Panc1 (cell line): ENCODE measurements at places on chromosomes 12 and 14. TPM values are rescaled to one million over a fixed set of nuclear protein-coding genes. Genes with fewer than 3 reads are reported as not detected.

- no peak for DNase-seq
- no peaks in the 10 kb centered on the region for H3K4me1 ChIP-seq
- no peak overlapping the region for H3K27ac ChIP-seq
- no peaks in the 10 kb centered on the region for H3K36me3 ChIP-seq
Measured at GRCh38 chr14:99216191-99216590, 55.8 kb downstream of the BCL11B start.

DNA sequence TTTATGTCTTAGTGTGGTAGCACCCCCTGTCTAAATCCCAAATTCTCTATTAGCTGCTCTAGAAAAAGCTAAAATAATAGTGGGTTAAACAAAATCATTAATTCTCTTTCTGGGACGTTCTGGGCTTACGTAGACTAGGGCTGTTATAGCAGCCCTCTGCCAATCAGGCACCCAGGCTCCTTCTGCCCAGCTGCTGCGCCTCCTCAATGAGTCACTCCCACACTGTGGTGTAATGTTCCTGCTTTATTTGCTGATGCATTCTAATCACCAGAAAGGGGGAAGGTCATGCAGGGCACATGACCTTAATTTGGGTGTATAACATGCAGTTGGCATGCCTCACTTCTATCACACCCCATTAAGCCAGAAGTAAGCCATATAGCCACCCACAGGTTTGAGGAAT lies 294.5 kb downstream of the GALC start:
- H3K27ac ChIP-seq, result no peak overlapping the region
- H3K36me3 ChIP-seq, result no peaks in the 10 kb centered on the region

- DNase-seq, result no peak
- H3K36me3 ChIP-seq, result no peaks in the 10 kb centered on the region
- H3K4me3 ChIP-seq, result no peak overlapping the region
- peaks cover 5% of the 10 kb centered on the region; the same call in 1 of the 2 replicates for H3K4me1 ChIP-seq
Measured at GRCh38 chr14:67975470-67975869, 155.9 kb downstream of the RAD51B start.

- no peak for DNase-seq
- H3K27ac ChIP-seq, result no peak overlapping the region
- no peaks in the 10 kb centered on the region for H3K36me3 ChIP-seq
Measured at GRCh38 chr12:473863-474577, 14.3 kb downstream of the B4GALNT3 start.

DNA sequence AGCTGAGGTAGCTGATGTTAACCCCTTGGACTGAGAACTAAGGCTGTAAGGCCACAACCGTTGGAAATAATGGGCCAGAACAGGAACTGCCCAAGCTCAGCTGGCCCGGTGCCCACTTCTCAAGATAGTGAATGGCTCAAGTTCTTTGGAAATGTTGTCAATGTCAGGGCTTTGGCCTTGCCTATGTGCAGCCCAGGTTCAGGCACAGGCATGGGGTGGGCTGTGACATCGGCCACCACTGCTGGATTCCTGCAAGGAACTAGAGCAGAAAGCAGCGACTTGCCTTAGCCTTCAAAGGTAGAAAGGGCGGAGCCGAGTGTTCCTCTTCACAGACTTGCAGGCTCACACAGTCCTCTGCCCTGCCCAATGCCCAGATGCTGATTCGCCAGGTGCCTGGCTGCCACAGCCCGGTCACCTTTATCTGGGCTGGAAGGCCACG lies 291.2 kb downstream of the ZFP36L1 start:
- no peaks in the 10 kb centered on the region for H3K27me3 ChIP-seq
- H3K36me3 ChIP-seq, result no peaks in the 10 kb centered on the region
- DNase-seq, result no peak

GRCh38 chr14:87430810-87431209 lies 562.2 kb downstream of the GALC start:
- DNase-seq, result peak; percentile 61
- H3K4me1 ChIP-seq, result no peaks in the 10 kb centered on the region
- no peak overlapping the region for H3K4me3 ChIP-seq
- no peaks in the 10 kb centered on the region for H3K27me3 ChIP-seq
- H3K36me3 ChIP-seq, result no peaks in the 10 kb centered on the region
- H3K27ac ChIP-seq, result no peak overlapping the region

- no peaks in the 10 kb centered on the region for H3K36me3 ChIP-seq
- DNase-seq, result no peak
- no peaks in the 10 kb centered on the region for H3K4me1 ChIP-seq
Measured at GRCh38 chr14:22118899-22119477, 445.4 kb upstream of the OR4E1 start.

DNA sequence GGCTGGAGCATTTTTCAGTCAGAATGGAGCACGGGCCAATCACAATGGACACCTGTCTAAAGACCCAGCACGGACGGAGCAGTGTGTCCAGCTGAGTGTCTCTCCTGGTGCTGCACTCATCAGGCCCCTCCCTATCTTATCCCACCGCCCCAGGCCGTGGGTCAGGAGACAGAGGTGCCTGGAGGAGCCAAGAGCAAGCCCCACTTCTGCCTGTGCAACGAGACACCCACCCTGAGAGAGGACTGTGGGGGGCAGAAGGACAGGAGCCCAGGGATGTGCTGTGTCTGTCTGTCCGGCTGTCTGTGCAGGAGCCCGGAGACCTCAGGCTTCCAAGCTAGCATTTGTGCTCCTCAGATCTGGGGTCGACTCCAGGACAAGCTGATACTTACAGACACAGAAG lies 69.6 kb upstream of the SFSWAP start:
- no peaks in the 10 kb centered on the region for H3K36me3 ChIP-seq
- no peak overlapping the region for H3K4me3 ChIP-seq
- no peaks in the 10 kb centered on the region; the same call in 1 of the 2 replicates for H3K27me3 ChIP-seq
- no peak for DNase-seq
- no peak overlapping the region for H3K27ac ChIP-seq

GRCh38 chr12:56280849-56281248 lies 14.1 kb downstream of the COQ10A start:
- no peaks in the 10 kb centered on the region for H3K27me3 ChIP-seq
- H3K27ac ChIP-seq, result no peak overlapping the region
- DNase-seq, result no peak
- peaks cover 19% of the 10 kb centered on the region for H3K36me3 ChIP-seq
- no peaks in the 10 kb centered on the region for H3K4me1 ChIP-seq

- H3K4me3 ChIP-seq, result no peak overlapping the region
- no peaks in the 10 kb centered on the region for H3K27me3 ChIP-seq
- DNase-seq, result no peak
- H3K27ac ChIP-seq, result no peak overlapping the region
Measured at GRCh38 chr14:61477712-61478462, 156.5 kb downstream of the PRKCH start.

DNA sequence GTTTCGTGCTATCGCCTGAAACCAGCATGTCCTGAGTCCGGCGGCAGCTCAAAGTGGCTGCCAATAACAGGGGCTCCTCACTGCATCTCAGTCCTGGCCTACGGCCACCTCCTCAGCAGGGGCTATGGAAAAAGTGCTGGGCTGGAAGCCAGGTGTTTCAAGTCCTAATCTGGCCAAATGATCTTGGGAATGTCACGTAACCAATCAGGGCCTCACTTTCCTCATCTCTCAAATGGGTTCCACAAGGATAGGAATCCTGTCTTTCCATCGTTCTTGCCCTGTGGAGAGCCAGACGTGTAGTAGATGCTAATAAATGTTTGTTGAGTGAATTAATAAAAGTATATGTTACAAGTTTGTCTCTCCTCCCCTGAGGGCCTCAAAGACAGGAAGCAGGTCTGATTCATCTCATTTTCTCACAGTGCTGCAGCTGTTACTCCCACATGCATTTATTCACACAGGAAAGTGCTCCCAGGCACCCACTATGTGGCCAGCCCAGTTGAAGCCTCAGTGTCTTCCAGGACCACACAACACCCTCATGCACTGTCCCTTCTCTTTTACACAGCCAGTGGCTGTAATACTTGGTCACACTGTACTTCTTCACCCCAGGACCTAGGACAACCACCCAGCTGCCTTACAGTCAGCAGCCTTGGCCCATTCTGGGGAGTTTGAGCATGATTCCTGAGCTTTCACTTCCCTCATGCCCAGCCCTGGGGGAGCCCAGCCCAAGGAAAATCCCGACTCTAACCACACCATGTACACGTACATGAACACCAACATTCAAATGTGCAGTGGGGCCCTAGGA lies 5.0 kb downstream of the CMKLR1 start:
- H3K27me3 ChIP-seq, result no peaks in the 10 kb centered on the region; the same call in 1 of the 2 replicates
- H3K4me1 ChIP-seq, result no peaks in the 10 kb centered on the region
- H3K36me3 ChIP-seq, result no peaks in the 10 kb centered on the region
- H3K27ac ChIP-seq, result no peak overlapping the region

DNA sequence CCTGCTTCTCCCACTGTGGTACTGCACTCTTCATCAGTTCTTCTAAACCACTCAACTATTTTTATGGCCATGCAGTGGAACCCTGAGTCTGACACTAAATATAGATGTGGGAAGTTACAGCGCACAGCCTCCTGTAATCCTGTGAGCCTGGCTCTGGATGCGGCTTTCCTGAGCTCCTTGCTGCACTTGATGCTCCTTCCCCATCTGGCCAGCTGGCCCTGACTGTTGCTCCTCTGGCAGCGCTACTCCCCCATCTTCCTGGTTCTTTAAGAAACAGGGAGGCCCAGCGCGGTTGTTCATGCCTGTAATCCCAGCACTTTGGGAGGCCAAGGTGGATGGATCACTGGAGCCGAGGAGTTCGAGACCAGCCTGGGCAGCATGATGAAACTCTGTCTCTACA lies 24.6 kb downstream of the IQSEC3 start:
- DNase-seq, result no peak
- no peak overlapping the region for H3K4me3 ChIP-seq
- no peak overlapping the region for H3K27ac ChIP-seq
- no peaks in the 10 kb centered on the region for H3K36me3 ChIP-seq
- 0 out of 2 replicates have a peak, but pooled peaks cover 4% of the 10 kb centered on the region for H3K27me3 ChIP-seq

DNA sequence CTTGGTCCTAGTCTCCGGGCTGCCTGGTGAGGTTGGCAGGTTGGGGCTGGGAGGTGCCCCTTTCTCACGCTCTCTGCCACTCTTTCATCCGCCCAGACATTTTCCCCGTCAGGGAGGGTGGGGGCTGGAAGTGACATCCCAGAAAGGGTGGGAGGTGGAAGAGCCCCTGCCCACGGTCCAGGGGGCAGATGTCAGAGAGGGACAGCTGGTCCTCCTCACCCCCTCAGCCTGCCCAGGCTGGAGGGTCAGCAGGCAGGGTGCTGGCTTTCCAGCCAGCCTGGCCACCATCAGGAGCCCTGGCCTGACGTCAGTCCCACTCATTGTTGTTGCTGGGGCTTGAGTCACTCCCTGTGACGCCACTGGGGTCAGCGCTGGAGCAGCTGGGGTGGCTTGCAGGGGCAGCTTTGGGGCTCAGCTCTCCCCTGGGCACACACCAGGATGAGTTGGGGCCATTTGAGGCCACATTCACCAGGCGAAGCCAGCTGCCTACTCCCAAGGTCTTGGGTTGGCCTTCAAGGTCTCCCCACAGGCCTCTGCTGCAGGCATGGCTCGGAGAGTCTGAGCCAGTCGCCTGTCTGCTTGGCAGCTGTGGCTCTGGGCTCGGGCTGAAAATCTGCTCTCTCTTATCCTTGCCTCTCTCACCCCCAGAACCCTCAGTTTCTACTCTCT lies 5.7 kb upstream of the ATG101 start:
- H3K4me1 ChIP-seq, result no peaks in the 10 kb centered on the region; the same call in 1 of the 2 replicates
- no peak overlapping the region for H3K4me3 ChIP-seq
- H3K27me3 ChIP-seq, result no peaks in the 10 kb centered on the region
- DNase-seq, result no peak

DNA sequence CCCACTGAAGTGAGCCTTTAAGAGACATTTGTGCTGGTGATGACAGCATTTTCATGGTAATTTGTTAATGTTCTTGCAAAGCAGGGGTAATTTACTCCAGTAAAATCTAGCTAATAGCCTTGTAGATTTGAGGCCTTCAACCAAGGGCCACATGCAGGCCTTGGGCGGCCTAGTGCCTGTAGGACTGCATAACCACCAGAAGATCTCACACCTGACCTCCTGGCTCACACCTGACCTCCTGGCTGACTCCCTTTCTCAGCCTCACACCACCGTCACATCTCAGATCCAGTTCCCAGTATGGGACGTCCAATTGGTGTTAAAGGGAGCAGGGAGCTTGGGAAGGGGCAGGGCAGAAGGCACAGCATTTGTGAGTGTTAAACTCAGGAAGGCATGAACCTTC lies 26.9 kb downstream of the C12orf42 start:
- no peaks in the 10 kb centered on the region for H3K27me3 ChIP-seq
- no peak overlapping the region for H3K4me3 ChIP-seq
- DNase-seq, result no peak
- H3K4me1 ChIP-seq, result no peaks in the 10 kb centered on the region
- H3K27ac ChIP-seq, result no peak overlapping the region
- no peaks in the 10 kb centered on the region for H3K36me3 ChIP-seq

DNA sequence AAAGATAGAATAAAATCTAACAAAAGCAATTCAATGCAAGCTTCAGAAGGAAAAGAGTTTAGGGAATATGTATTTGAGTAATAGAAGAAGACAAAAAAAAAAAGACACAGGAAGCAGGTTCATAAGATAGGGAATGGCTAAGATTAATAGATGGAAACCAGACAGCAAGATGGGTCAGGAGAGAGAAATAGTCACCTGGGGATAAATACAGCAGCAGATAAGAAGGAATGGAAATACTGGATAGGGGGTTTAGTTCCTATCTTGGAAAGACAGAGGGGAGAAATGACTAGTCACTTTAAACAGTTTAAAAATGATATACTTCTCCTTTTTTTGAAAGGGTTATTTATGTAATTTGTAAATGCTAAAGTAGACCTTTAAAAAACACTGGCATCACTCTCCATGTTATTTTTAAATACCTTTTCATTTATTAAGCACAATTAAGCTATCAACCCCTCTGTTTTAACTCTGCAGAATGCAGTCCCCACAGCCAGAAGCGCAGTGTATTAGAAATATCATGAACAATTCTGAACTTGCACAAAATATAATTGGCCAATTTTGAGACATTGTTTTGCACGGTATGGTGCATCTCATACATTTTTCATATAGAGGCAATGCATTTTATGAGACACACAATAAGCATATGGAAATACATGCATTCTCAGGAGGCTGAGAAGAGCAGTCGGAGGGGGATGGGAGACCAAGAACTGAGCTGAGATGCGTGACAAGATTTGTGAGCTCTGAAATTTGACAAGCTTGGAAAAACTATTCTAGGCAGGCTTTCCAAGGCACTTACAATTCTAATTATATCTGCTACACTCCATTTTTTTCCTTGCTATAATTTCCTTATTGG lies 303.4 kb upstream of the PRICKLE1 start:
- no peaks in the 10 kb centered on the region for H3K36me3 ChIP-seq
- H3K4me3 ChIP-seq, result no peak overlapping the region
- H3K4me1 ChIP-seq, result no peaks in the 10 kb centered on the region
- H3K27ac ChIP-seq, result no peak overlapping the region

DNA sequence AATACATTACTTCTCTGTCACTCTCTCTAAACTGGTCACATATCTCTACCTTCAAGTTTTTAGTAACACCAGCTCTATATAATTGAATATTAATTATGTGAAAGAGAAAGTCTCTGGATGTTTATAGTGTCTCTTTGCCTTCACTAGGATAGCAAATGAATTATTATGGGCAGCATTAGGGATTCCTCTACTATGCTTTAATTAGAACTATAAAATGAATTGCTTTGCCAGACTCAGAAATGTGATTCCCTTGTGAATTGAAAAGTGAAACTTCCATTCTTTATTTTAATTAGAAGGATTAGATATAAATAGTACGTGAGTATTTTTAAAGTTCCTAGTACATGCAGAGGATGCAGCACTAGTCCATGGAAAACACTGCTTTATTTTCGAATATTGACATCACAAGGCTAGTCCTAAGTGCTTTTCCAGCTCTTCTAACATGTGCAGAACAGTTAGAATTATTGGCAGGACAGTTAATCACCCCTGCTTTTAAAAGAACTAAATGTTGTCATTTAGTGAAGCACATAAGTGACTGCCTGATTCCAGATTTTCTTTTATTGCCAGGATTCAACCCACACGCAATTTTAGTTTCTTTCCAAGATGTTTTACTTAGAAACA lies 23.0 kb upstream of the REP15 start:
- no peaks in the 10 kb centered on the region for H3K36me3 ChIP-seq
- no peaks in the 10 kb centered on the region for H3K4me1 ChIP-seq
- no peak for DNase-seq
- no peaks in the 10 kb centered on the region for H3K27me3 ChIP-seq
- H3K27ac ChIP-seq, result no peak overlapping the region

Gene PTPRQ
- not detected for total RNA-seq

Gene CLEC7A
- total RNA-seq, result not detected

Gene DNAH10
- 0.39 TPM for total RNA-seq
